Mononuclear cell (primary cell): ENCODE measurements at places on chromosomes 3 and 15. TPM values are rescaled to one million over a fixed set of nuclear protein-coding genes. Genes with fewer than 3 reads are reported as not detected.

UQCC5 gene
- 1.2 TPM for total RNA-seq

CCR3 gene
- total RNA-seq, result 0.52 TPM

IL17RC gene
- total RNA-seq, result 2.7 TPM

UACA gene
- total RNA-seq, result 2.5 TPM

PAQR9 gene
- not detected for total RNA-seq

ALDH1A2 gene
- 2.0 TPM for total RNA-seq

ANKDD1A gene
- total RNA-seq, result 11.3 TPM

PCBP4 gene
- total RNA-seq, result 5.6 TPM

HTR3D gene
- not detected for total RNA-seq

COPB2 gene
- total RNA-seq, result 18.6 TPM

STXBP5L gene
- not detected for total RNA-seq

KLHL24 gene
- 242 TPM for total RNA-seq

CMTM7 gene
- total RNA-seq, result 17.0 TPM

HRG gene
- total RNA-seq, result not detected

GFM1 gene
- 34.0 TPM for total RNA-seq

PDHB gene
- total RNA-seq, result 21.5 TPM

NUSAP1 gene
- 10.0 TPM for total RNA-seq

ARHGAP31 gene
- 4.0 TPM for total RNA-seq

TGM4 gene
- total RNA-seq, result not detected

ZNF501 gene
- total RNA-seq, result 0.21 TPM

CYP1A1 gene
- not detected for total RNA-seq

SLC12A8 gene
- not detected for total RNA-seq

SEMA6D gene
- total RNA-seq, result under 0.01 TPM

CPLX3 gene
- not detected for total RNA-seq

ACTR8 gene
- total RNA-seq, result 8.1 TPM

OR5K2 gene
- not detected for total RNA-seq

RAB7A gene
- total RNA-seq, result 62.0 TPM

GALNT15 gene
- total RNA-seq, result not detected

TMCO5A gene
- total RNA-seq, result 0.10 TPM

ATP8B4 gene
- total RNA-seq, result 8.2 TPM

RNU6-1 gene
- not detected for total RNA-seq
